SW480 (cell line): ENCODE measurements at places on chromosomes 6 and 20.

GRCh38 chr20:24498641-24499040 is 29.2 kb downstream of the SYNDIG1 start:
- DNase-seq, result no peak

DNA sequence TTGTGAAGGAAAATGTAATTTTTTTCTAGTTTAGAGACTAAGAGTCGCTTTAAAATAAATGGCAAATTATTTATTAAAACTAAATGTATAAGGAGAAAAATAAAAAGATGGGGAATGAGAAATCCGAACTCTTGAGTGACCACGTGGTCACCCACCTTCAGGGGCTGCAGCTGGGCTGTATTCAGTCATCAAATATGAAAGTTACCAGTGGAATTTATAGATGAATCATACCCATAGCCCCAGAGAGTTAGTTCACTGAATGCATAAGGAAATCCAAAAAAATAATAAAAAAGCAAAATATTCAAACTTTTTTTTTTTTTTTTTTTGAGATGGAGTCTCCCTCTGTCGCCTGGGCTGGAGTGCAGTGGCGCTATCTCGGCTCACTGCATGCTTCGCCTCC is 947.7 kb upstream of the ADGRB3 start:
- no peak for DNase-seq

GRCh38 chr6:136991646-136992045 is 53.1 kb downstream of the IL20RA start:
- no peak for DNase-seq

GRCh38 chr6:170172392-170172791 is 118.5 kb downstream of the DLL1 start:
- DNase-seq, result no peak

GRCh38 chr6:40247516-40248115 is 313.4 kb upstream of the MOCS1 start:
- no peak for DNase-seq

DNA sequence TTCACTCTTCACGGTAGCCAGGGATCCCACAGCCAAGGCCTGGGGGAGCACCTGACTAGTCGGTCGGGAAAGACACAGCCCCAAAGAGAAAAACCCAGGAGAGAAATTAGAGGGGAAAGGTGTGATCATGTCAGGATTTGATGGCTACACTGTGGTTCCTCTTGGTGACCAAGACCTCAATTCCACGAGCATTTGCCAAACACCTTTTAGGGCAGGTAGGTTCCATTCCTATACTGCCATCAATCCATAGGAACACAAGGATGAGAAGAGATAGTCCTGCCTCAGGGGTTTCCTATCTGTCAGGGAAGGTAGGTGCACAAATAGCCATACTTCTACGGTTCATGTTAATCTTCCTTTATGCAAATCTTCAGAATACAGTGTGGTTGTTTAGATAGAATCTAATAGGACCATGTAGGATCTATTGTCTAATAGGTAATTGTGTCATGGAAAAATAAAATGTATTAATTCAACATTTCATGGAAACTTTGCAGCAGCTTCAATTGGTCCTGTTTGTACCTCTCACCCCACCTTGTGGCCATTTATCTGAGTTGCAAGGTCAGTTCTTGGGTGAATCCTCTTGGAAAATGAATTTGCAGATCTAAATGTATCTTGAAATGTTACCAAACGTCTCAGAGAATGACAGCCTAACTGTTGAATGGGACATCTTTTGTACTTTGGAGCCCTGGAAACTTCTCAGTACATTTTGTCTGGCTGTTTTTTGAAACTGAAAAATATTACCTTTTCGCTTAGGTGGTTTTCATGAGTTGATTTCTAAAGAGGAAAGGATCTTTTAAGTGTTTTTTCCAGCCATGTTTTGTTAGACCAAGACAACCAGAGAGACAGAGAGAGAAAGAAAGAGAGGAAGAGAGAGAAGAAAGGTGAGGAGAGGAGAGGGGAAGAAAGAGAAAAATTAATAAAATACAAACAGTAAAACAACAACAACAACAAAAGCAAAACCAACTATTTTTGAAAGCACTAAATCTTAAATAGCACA is 33.7 kb upstream of the IYD start:
- DNase-seq, result peak; percentile 48

DNA sequence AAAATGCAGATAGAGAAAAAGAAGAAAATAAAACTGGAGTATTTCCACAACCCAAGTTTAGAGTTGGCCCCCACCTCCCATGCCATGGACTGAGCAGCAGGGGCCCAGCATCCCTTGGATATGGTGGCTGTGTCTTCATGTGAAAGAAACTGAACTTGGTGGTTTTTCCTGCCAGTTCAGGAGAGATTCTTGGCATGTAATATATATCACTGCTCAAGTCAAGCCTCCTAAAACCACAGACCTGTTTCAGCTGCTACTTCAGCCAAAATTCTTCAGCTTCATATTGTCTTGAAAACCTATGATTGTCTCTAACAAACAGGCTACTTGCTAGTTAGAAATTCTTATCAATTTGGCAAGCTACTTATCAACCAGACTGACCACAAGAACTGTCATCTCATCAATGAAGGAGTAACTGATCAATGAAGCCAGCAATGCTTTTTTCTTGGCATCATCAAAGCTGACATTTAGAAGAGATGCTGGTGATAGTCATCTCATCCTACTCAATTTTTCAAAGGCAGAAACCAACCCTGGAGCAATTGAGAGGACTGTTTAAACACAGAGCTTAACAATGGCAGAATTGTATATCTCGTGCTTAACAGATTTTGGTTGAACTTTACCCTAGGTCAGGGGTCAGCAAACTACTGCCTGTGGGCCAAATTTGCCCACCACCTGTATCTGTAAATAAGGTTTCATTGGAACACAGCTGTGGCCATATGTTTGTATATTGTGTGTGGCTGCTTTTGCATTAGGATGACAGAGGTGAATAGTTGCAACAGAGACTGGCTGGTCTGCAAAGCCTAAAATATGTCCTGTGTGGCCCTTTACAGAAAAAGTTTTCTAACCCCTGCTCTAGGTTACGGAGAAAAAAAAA is 10.4 kb upstream of the NOL7 start:
- DNase-seq, result no peak

- DNase-seq, result no peak
Observed at GRCh38 chr20:7908905-7909304, 31.4 kb downstream of the HAO1 start.

- no peak for DNase-seq
Observed at GRCh38 chr6:1499777-1500176, 109.9 kb upstream of the FOXC1 start.

DNA sequence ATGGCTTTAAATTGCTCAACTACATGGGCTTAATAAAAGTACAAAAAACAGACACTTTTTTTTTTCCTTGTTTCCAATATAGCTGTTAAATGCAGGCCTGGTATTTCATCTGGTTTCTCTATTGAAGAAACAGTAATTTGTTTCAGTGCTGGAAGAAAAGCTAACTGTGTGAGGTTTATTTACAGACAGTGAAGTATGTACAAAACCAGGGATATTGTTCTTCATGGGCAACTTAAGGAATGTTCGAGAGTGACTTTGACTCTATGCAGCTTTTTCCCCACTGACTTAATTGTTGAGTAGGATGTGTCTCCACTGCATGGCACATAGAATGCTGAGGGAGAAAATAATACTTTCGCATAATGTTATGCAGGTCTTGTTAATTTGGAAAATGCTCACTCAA is 31.0 kb upstream of the PRL start:
- no peak for DNase-seq

GRCh38 chr20:49724408-49725223 is 10.9 kb upstream of the B4GALT5 start:
- DNase-seq, result peak; percentile 82

DNA sequence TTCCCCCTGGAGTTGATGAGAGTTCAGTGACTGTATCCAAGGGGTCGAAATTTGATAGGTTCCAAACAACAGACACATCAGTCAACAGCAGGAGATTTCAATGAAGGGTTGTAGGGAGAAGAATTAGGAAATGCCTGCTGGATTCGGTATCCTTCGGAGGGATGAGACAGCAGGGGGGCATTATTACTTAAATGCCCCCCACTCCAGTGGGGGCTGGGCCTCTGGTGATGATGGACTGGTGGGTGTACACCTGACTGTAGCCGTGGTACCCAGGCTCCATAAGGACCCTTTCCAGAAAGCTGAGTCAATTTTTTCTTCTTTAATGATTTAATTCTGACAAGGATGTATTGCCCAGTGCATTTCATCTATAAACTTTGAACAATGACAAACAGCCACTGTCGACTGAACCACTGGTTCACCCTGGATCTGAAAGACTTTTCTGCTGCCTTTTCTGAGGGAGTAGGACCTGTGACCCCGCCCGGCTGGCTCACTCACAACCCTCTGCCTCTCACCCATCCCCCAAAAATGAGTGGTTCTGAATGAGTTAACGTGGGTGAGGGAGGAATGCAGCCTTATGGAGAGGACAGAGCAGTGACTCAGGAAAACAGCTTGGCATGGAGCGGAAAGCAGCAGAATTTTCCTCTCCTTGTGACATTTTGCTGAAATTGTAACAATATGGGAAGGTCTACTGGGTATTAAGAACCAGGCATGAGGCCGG is 41.0 kb downstream of the ZMYND8 start:
- DNase-seq, result peak; percentile 88

GRCh38 chr20:9052136-9052535 is 16.8 kb upstream of the PLCB4 start:
- DNase-seq, result no peak

DNA sequence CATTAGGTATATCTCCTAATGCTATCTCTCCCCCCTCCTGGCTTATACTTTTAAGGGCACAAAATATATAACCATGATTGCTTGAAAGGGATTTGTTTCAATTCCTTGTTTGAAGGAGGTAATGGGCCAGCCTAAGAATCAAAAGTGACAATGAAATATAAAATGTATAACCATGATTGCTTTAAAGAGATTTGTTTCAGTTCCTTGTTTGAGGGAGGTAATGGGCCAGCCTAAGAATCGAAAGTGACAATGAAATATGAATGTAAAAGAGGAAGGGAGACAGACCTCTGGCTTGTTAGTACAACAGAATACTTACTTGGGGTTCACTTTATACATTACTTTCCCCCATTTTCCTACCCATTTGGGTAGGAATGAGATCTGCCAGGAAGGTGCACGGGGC is 55.5 kb downstream of the FOXC1 start:
- no peak for DNase-seq

DNA sequence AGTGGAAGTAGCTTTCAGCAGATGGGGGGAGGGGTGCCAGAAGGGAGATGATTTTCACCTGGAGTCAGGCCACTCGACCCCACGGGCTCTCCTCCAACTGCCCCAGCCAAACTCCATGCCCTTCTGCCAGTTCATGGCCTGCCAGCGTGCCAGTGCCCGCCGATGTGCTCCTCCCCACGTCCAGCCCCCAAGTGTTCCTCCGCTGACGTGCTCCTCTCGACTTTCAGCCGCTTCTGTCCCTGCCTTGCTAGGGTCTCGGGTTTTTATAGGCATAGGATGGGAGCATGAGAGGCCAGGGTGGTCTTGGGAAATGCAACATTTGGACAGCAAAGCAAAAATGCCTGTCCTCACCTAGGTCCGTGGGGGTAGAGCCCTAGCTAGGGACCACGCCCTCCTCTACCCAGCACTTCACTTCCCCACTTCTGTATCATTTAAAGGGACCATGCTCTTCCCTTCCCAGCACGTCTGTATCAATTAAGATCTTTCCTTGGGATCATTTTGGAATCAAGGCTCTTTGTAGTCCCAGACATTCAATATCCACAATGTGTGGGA is 54.4 kb downstream of the PRND start:
- no peak for DNase-seq

DNA sequence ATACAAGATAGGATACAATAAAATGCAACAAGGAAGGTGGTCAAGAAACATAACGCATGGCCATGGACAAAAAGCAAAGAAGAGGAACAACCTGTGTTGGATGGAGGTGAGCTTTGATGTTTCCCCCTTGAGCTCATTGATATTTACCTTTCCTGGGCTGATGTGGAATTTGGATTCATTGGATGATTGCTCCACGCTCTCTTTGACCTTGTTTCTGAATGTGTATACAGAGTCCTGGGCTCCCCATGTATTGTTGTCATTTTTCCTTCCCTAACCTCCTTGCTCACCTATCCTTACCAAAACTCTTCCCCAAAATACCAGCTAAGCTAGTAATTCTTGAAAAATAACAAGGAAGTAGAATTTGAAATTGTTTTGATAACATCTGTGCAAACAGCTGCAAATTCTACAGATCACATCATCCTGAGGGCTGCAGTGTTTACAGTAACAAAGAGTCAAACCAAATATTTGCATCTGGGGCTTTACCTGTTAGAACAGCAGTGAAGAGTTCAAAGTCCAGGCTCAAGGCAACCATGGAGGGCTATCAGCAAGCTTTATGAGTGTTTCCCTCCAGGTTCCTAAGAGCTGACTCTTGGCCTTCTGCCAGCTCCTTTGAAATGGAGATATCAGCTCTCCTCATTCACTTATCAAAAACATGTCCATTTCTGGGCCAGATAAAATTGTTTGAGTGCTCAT is 214.3 kb upstream of the MARCKS start:
- DNase-seq, result peak; percentile 86

- DNase-seq, result peak; percentile 40
Observed at GRCh38 chr20:54219751-54220426, 12.0 kb downstream of the PFDN4 start.

DNA sequence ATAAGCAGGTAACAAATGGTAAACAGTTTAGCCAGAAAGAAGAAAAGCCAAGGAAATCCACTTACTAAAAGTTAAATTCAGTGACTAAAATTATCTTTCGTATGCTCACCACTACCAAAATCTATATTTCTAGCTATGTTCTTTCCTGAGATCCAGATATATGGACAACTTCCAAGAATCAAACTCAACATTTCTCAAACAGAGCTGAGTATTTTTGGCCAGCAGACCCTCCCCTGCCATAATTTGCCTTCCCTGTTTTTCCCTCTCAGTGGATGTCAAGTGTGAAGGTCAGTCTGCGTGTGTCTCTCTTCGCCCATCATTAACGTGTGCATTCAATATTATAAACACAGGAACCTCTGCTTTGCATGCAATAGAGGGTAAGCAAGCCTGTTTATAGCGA is 42.0 kb downstream of the PRKN start:
- no peak for DNase-seq

DNA sequence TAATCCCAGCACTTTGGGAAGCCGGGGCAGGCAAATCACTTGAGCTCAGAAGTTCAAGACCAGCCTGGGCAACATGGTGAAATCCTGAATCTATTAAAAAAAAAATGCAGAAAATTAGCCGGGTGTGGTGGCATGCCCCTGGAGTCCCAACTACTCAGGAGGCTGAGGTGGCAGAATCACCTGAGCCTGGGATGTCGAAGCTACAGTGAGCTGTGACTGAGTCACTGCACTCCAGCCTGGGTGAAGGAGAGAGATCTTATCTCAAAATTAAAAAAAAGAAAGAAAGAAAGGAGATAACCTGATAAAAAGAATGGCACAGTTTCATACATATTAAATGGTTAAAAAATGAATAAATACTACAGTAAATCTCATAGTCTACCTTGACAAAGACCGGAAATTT is 123.6 kb upstream of the TNFAIP3 start:
- DNase-seq, result no peak
